H9 (cell line): ENCODE measurements at places on chromosomes 12 and 14.

GRCh38 chr12:54215989-54216796, 27.4 kb upstream of the SMUG1 start:
- peaks cover 2% of the 10 kb centered on the region; the same call in 1 of the 2 replicates for H3K27me3 ChIP-seq
- no peaks in the 10 kb centered on the region for H3K4me1 ChIP-seq
- peak; percentile 76 for DNase-seq
- H3K27ac ChIP-seq, result no peak overlapping the region
- no peaks in the 10 kb centered on the region for H3K36me3 ChIP-seq

GRCh38 chr14:49594347-49595091, 4.2 kb upstream of the LRR1 start:
- no peaks in the 10 kb centered on the region for H3K4me1 ChIP-seq
- DNase-seq, result no peak
- no peak overlapping the region for H3K27ac ChIP-seq
- H3K27me3 ChIP-seq, result no peaks in the 10 kb centered on the region
- H3K4me3 ChIP-seq, result no peak overlapping the region

DNA sequence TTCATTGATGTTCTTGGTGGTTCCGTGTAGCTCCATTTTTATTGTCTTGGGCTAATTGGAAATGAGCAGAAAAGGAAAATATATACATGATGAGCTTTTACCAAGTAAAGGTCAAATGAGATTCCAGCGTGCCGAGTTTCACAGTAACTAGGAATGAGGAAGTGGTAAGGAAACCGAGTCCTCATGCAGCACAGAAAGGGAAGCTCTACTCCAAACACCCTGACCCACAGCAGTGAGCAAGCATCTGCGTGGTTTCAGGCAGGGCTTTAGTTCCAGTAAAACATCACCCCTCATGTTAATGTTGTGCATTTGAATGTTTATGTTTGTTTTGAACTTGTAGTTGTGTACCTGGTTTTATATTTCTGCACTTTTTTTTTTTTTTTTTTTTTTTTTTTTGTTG, 208.0 kb downstream of the SLC41A2 start:
- H3K4me1 ChIP-seq, result peaks cover 6% of the 10 kb centered on the region; the same call in 1 of the 2 replicates
- no peak overlapping the region for H3K27ac ChIP-seq
- H3K36me3 ChIP-seq, result no peaks in the 10 kb centered on the region
- DNase-seq, result peak; percentile 8
- H3K4me3 ChIP-seq, result no peak overlapping the region
- no peaks in the 10 kb centered on the region for H3K27me3 ChIP-seq

- no peak for DNase-seq
- H3K27ac ChIP-seq, result no peak overlapping the region
- no peaks in the 10 kb centered on the region for H3K27me3 ChIP-seq
- H3K4me3 ChIP-seq, result no peak overlapping the region
- H3K36me3 ChIP-seq, result peaks cover 11% of the 10 kb centered on the region; the same call in 1 of the 2 replicates
- no peaks in the 10 kb centered on the region for H3K4me1 ChIP-seq
Measured at GRCh38 chr12:105317942-105318621, 12.4 kb upstream of the C12orf75 start.

- peaks cover 26% of the 10 kb centered on the region for H3K36me3 ChIP-seq
- peaks cover 3% of the 10 kb centered on the region; the same call in 1 of the 2 replicates for H3K4me1 ChIP-seq
- H3K27ac ChIP-seq, result peak overlapping the region; percentile 50
- no peak for DNase-seq
Measured at GRCh38 chr12:79691511-79692248, 916 bp upstream of the PAWR start.
